ENCODE measurements at places on chromosomes 11 and 22.

DNA sequence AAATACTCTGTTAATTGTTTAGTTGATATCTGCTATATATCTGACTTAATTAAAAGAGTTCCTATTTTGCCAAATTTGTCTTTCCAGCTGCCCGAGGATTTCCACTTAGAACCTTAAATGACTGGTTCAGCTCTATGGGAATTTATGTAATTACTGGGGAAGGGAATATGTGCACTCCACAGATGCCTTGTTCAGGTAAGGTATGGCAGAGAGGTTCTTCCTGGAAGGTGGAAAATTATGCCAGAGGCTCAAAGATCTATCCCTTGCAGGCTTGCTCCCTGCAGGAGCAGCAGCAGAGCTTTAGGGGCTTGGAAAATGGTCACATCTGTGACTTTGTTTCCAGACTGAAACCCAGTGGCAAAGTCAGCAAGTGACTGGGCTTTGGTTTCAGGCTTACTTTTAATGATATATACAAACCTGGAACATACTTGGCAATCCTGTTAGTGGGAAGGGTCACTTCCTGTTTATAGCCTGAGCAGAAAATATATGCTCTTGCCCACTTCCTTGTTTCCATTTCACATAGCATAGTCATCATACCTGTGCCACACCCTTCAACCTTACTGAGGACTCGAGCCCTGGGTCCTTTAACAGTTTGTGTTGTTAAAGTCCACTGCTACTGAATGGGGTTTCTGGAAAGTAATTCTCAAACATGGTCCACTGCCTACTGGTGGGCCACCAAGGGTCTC lies 23.7 kb downstream of the WBP2NL start:
- DNase-seq: no peak

- no peak for DNase-seq
These were observed 4.7 kb upstream of the ASCC2 start for GRCh38 chr22:29842740-29843139.

GRCh38 chr11:473415-473814 lies 23.3 kb downstream of the PTDSS2 start:
- DNase-seq: no peak

- no peak for DNase-seq
These were observed 1.5 kb downstream of the SLC43A1 start for GRCh38 chr11:57513911-57514537.

- DNase-seq: no peak
These were observed 80.1 kb downstream of the MICAL3 start for GRCh38 chr22:17944256-17944655.

DNA sequence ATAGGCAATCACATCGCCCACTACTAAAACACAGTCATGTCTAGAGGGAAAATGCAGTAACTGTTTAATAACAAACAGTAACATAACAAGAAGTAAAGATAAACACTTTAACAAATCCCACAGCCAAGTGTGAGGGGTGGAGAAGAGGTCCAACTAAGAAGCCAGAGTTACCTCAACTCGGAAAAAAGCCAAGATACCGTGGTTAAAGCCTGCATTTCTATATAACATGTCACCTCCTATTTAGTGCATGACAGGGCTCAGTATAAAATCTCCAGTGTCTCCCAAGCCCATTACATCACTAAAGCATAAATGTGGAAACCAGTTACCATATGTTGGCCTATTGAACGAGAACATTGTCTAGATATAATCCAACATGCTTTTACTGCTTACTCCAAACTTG lies 281.7 kb downstream of the LRRC4C start:
- no peak for DNase-seq

- DNase-seq: peak; percentile 53
These were observed 518 bp downstream of the KMT5B start for GRCh38 chr11:68212421-68213134.

DNA sequence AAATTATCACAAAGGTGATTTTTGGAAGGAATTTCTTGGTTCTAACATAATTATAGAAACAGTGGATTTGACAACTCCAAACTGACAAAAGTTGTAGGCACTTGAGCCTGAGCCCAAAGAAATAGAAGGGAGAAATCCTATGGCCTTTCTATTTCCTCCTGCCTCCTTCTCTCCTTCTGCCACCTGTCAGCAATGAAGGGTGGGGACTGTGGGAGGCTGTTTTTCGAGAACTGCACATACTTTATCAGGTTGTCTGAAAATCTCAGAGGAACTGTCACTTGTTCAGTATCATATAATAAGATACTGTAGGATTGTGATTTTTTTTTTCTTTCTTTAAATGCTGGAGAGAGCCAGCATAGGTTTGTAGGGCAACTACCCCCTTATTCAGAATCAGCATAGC lies 187.9 kb upstream of the SESN3 start:
- no peak for DNase-seq

DNA sequence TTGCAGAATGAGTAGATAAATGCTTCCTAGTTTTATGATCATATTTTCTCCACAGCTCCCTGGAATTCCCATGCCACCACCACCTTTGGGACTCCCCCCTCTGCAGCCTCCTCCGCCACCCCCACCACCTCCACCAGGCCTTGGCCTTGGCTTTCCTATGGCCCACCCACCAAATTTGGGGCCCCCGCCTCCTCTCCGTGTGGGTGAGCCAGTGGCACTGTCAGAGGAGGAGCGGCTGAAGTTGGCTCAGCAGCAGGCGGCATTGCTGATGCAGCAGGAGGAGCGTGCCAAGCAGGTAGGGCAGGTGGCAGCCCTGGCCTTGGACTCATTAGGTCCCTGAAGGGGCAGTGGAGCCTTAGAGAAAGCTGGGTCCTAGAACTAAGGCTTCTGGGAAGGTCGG lies 2.9 kb downstream of the SF3B2 start:
- DNase-seq: no peak

- no peak for DNase-seq
These were observed 264.2 kb downstream of the TMEM135 start for GRCh38 chr11:87301785-87302540.

GRCh38 chr11:64019106-64020037 lies 16.4 kb upstream of the FLRT1 start:
- no peak for DNase-seq

DNA sequence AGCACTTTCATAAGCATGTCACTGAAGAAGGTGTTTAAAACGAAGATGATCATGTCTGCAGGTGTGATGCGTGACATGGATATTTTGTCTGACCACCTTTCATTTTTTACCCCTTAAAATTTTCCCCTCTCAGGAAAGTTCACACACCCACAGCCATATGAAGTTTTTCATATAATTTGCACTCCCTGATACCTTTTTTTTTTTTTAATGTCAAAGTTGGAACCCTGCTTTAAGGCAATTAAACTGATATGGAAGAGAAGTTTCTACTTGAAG lies 104.6 kb downstream of the ATXN10 start:
- DNase-seq: no peak

Data from activated gamma-delta T cell treated with anti-CD3 and anti-CD28 coated beads, Interleukin-2, amount 50 U/mL, for 16 hours (primary cell).